ENCODE measurements at places on chromosomes 11 and 22. TPM values are rescaled to one million over a fixed set of nuclear protein-coding genes. Genes with fewer than 3 reads are reported as not detected.

DNA sequence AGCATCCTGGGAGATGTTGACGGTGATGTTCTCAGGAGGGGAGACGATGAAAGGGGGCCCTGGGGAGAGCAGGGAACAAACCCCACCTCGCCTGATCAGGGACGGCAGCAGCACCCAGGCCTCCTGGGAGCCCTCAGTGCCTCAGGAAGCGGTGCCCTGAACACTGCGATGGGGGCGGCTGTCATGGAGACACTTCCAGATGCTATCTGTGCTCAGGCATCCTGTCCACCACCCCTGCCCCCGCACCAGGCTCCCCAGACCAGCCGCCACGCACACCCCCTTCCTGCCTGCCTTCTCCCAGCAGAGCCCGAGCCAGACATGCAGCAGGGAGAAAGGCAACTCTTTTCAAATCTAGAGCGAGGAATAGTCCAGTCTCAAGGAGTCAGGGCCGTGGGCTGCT is 20.6 kb downstream of the IGSF9B start:
- no peak for DNase-seq

GRCh38 chr11:125343718-125344131 is 152.3 kb downstream of the FEZ1 start:
- DNase-seq = no peak

DNA sequence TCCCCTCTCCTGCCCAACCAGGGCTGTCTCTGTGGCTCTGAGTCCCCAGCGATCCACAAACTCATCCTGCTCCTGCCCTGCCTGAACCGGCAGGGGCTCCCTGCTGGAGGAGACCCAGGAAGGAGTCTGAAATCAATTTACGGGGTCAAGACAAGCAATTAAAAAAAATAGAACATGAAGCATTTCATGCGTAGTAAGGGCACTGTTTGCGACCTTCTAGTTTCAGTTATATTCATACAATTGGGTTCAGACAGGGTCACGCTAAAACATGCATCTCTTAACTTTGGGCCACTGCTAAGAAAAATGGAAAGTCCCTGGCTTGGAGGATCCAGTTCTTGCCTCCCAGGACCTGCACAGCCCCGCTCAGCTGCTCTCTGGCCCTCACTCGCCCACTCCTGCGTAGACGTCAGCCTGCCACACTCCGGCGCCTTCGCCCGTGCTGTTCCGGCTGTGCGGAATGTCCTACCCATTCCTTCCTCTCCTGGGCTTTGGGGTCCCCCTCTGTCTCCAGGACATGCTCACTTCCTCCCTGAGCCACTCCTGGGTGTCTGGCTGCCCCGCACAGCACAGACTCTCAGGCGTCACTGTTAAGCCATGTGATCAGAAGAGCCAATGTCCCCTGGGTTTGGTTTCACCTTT is 12.8 kb downstream of the NFAM1 start:
- DNase-seq = no peak

DNA sequence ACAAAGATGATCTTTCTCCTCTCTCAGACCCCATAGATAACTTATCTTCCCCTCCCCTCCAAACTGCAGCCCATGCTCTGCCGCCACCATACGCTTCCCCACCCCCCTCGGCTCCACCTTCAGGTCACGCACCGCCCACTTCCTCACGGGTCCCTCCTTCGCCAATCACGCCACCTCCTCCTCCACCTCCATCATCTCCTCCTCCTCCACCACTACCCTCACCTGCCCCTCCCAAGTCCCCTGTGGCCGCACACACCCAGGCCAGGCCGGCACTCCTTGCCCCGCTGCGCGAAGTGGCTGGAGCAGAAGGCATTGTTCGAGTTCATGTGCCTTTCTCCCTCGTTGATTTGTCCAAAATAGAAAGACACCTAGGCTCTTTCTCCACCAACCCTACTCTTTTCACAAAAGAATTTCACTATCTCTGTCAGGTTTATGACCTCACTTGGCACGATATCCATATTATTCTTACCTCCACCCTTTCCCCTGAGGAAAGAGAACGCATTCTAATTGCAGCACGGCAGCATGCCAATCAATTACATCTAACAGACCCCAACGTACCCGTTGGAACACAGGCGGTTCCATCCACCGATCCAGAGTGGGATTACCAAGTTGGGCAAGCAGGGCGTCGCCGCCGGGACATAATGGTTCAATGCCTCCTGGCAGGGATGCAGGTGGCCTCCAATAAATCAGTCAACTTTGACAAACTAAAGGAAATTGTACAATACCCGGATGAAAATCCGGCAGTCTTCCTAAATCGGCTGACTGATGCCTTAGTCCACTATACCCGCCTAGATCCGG is 12.3 kb upstream of the OR56A3 start:
- DNase-seq = no peak

RTN4RL2 gene
- 0.61 TPM for polyA plus RNA-seq

CD3E gene
- polyA plus RNA-seq = 0.27 TPM

TBX1 gene
- 80.8 TPM for polyA plus RNA-seq

IL17REL gene
- polyA plus RNA-seq = not detected

OLFML1 gene
- 1.5 TPM for polyA plus RNA-seq

Data from psoas muscle (tissue), 8 donors.